Stimulated activated CD8-positive, alpha-beta memory T cell treated with anti-CD3 and anti-CD28 coated beads, Interleukin-7, amount 100 ng/mL, for 24 hours (primary cell): ENCODE measurements at places on chromosomes 11 and 22.

- no peak for DNase-seq
Observed at GRCh38 chr22:18060646-18061620, 16.9 kb upstream of the PEX26 start.

DNA sequence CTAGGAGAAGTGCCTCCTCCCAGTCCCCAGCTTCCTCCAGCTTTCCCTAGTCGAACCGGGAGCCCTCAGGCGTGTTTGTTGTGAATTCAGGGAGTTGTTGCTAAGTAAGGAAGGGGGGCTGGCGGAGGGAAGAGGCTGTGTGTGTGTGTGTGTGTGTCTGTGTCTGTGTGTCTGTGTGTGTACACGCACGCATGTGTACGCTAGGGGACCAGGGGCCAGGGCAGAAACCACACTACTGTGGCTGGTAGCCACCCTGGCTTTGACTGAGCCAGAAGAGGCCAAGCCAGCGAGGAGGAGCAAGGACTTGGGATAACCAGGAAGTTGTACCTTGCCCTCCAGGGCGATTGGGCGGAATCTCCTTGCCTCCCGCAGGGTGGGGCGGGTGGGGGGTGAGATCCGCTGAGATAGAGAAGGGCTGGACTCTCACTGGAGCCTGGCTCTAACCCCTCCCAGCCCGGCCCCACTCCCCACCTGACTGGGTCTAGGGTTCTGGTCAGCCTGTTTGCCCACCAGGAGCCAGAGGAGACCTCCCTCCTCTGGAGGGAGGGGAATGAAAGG, 7.5 kb downstream of the BCL9L start:
- DNase-seq, result no peak

DNA sequence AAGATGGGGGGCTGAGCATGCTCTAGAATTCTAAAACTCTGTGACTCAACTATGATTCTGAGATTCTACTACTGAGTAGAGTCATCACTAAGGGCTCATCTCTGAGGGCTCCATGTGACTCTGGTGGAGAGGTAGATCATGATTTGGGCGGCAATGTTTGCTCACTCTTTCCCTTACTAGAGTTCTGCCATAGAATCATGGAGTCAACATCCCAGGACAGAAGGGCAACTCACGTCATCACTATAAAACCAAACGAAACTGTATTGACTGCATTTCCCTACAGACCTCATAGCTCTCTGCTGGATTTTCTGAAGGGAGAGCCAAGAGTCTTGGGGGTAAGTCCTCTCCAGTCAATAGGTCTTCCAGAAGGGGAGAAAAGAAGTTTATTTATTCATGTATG, at the start of gene MS4A14:
MS4A14 (plus strand) TSS at position 78 of the 400 bp plus-strand sequence; CDS start at position 198, 120 bp downstream.
- DNase-seq, result no peak

DNA sequence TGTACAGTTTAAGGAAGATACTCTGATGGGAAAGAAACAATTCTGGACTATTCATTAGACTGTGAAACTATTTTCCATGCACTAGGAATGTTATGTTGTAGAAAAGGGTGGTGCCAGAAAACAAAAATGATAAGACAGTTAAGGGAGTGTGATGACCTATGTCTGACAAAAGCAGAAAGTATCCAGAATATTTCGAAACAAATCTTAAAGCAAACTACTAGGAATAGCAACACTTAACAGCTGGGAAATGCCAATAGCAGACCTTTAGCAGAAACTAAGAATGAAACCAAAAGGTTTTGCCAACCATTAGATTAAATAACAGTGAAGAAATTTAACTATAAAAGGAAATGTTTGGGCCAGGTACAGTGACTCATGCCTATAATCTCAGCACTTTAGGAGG, 3.3 kb upstream of the ARHGAP20 start:
- no peak for DNase-seq

GRCh38 chr22:37716708-37717107, 19.9 kb downstream of the TRIOBP start:
- no peak for DNase-seq

DNA sequence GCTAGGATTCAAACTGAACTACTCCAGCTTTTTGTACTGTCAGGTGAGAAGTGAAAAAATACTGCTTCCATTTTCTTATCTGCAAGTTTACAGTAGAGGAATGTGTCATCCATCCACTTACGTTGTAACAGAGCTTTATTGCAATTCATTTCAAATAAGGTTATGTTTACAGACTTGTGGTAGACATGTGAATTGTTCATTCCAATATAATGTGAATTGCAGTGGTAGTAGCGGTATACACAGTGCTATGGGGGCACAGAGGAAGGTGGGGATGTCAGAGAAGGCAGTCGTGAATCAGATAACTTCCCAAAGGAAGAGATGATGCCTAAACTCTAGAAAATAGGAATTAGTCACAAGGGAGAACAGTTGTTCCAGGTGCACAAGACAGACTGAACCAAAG, 42.5 kb downstream of the CEP57 start:
- no peak for DNase-seq

DNA sequence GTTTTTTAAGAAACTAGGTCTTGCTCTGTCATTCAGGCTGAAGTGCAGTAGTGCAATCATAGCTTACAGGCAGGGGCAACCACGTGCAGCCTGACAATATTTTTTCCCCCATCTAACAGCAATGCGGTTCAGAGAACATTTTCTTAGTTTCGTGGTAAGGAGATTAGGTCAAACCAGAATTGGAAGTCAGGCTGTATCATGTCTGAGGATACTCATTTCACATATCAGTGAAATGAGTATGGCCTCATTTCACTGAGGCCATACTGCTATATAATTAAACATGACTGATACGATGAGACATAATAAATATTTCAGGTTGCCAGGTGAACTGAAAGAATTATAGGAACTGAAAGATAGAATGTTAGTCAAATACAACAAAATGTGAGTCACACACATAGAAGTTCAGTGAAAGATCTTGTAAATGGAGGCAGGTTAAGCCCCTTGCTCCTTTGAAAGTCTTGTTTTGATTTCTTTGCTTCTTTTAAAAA, 32.5 kb upstream of the IZUMO1R start:
- no peak for DNase-seq

GRCh38 chr11:122441666-122442035, 213.9 kb upstream of the UBASH3B start:
- DNase-seq, result no peak

GRCh38 chr11:10493041-10493663, 38.1 kb downstream of the AMPD3 start:
- DNase-seq, result no peak

- no peak for DNase-seq
Observed at GRCh38 chr11:12771875-12772274, 97.7 kb downstream of the TEAD1 start.

- no peak for DNase-seq
Observed at GRCh38 chr11:8652140-8652539, 30.3 kb downstream of the TRIM66 start.

GRCh38 chr11:72831521-72832300, 17.5 kb downstream of the ATG16L2 start:
- peak; percentile 30 for DNase-seq

GRCh38 chr11:34909955-34910354, 6.2 kb downstream of the APIP start:
- no peak for DNase-seq

DNA sequence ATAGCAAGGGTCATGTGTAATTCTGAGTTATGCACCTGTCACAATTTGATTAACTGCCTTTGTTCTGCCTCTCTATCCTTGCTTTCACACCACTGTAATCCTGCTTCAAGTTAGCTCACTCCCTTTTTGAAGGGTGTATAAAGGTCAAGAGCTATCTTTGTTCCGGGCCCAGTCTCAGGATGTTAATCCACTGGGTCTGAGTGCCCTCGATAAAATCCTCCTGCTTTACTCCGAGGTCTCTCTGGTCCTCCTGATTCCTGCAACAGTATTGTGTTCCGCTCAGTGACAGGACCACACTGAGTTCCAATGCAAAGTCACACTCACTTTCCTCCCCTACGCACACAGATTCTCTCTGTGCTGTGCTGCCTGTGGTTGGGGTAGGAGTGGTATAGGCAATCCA, 186.5 kb downstream of the DYNC2H1 start:
- DNase-seq, result no peak

GRCh38 chr11:17046690-17047089, 30.8 kb downstream of the RPS13 start:
- DNase-seq, result no peak

- DNase-seq, result no peak
Observed at GRCh38 chr11:61814247-61814957, 2.4 kb downstream of the FADS1 start.

- no peak for DNase-seq
Observed at GRCh38 chr22:48724899-48725298, 1102.8 kb downstream of the BRD1 start.

DNA sequence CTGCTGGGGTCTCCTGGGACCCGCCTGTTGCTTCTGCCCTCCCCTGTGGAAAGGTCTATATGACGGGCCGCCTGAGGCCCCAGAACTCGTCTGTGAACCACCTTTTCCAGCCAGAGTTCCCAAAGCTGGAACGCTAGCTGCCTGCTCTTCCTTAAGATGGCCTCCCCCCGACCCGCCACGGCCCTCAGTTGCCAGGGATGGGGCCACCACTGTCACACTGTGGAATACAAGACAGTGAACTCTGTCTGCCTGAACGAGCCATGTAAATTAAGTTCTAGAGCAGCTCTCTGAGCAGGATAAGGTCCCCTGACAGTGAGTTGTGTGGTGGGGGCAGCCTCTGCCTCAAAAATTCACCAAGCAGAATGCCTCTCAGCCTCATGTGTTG, 10.3 kb downstream of the CHADL start:
- DNase-seq, result no peak

- no peak for DNase-seq
Observed at GRCh38 chr22:50705219-50705691, 32.6 kb downstream of the SHANK3 start.

DNA sequence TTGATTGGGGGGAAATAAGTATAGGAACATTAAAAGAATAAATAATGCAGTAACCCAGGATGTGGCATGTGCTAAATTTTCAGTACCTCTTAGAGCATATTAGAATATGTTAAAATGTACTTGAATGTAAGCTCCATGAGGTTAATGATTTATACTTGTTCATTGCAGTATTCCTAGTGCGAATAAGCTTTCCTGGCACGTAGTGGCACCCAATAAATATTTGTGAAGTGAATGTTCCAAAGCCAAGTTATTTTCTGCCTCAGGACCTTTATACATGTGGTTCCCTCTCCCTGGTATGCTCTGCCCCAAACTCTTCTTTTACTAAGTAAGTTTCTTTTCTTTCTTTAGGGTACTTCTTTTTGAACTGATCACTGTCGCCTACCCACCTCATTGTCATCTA, 118.8 kb downstream of the DBX1 start:
- DNase-seq, result no peak

DNA sequence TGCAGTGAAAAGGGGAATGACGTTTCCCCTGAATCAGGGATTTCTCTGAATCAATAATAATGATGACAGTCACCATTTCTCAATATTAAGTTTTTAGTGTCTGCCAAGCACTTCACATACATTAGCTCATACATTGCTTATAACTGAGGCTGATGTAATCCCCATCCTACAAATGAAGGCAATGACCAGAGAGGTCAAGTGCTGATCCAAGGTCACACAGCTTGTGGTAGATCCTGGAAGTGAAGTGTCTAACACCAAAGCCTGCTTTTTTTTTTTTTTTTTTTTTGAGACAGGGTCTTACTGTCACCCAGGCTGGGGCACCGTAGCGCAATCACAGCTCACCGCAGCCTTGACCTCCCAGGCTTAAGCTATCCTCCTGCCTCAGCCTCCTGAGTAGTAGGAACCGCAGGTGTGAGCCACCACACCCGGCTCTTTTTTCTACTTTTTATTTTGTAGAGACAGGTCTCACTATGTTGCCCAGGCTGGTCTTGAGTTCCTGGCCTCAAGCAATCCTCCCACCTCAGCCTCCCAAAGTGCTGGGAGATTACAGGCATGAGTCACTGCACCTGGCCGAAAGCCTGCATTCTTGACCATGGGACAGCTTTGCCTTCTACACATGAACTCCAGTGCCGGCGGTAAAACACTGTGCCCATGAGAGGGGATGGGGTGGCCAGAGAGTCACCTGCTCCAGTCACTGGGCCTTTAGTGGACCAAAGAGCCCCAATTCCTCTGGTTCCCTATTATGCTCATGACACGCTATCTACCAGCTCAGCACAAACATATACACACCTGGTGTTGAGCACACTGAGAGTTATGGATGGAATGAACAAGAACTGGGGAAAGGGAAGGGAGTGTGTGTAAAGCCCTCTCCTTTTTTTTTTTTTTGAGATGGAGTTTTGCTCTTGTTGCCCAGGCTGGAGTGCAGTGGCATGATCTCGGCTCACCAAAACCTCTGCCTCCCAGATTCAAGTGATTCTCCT, 17.4 kb downstream of the ARHGAP1 start:
- DNase-seq, result no peak

GRCh38 chr11:99079576-99079975, 58.8 kb downstream of the CNTN5 start:
- DNase-seq, result no peak

GRCh38 chr11:69305885-69306540, 12.1 kb downstream of the MYEOV start:
- no peak for DNase-seq

GRCh38 chr11:9571763-9572115, 1.7 kb upstream of the WEE1 start:
- DNase-seq, result no peak

GRCh38 chr22:17941471-17942406, 82.6 kb downstream of the MICAL3 start:
- no peak for DNase-seq

DNA sequence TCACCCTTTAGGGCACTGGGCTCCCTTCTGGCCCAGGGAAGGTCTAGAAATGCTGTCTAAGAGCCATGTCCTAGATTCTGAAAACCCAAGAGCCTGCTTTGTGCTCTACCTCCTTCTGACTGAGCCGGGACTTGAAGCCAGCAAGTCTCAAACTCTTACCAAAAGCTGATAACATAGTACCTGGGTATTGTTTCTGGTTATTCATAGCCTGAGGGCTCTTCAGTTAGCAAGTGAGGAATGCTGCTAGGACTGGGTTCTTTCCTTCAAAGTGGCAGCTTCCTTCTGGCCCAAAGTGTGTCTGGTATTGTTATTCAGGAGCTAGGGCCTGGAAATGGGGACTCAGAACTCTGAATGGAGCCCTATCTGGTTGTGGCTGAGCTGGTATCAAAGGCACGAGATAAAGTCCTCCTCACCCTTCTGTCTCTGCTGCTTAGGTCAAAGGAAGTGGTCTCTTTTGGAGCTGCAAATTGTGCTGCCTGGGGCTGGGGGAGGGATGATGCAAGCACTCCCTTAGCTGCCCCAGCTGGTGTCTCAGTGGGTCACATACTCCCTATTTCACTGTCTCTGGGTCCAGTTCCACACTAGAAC, 696.0 kb upstream of the CCDC179 start:
- DNase-seq, result no peak

GRCh38 chr11:47434011-47434786, 8.0 kb upstream of the PSMC3 start:
- no peak for DNase-seq
